ENCODE measurements at places on chromosomes 12 and 14. TPM values are rescaled to one million over a fixed set of nuclear protein-coding genes. Genes with fewer than 3 reads are reported as not detected.

DNA sequence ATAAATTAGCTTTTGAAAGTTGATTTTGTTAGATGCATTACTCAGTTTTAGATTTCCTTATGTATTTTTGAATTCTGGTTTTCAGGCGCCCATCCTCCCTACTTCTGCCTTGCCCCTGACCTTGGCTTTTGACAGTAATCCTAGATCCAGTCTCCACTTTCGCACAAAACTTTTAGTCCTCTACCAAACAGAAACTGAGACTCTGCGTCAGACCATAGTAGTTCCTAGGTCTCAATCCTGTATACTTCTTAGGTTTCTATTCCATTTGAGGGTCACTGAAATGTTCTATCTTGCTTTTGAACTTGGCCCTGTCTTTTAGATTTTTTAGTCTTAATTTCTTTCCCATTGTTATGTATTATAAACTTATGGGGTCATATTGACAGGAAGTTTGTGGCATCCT lies 307.9 kb upstream of the GARIN6 start:
- DNase-seq = no peak

DNA sequence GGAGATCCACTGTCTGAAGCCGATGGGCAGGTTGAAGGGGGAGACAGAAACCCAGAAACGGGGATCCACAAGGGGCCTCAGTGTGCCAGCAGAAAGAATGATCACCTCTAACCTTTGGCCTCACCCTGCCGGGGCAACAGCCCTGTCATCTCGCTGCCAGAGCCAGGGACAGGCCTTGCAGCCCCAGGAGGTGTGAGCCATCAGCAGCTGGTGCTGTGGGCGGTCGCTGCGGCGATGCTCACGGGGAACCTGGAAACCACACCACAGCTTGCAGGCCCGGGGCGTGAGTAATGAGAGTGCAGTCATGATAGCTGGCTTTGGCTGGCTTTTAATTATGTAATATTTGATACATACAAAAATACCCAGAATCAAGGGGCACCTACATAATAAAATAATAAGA lies 4.7 kb upstream of the TTC7B start:
- peak; percentile 84 for DNase-seq

- DNase-seq = no peak
Observed at GRCh38 chr14:20493634-20494033, 11.7 kb upstream of the RNASE10 start.

DNA sequence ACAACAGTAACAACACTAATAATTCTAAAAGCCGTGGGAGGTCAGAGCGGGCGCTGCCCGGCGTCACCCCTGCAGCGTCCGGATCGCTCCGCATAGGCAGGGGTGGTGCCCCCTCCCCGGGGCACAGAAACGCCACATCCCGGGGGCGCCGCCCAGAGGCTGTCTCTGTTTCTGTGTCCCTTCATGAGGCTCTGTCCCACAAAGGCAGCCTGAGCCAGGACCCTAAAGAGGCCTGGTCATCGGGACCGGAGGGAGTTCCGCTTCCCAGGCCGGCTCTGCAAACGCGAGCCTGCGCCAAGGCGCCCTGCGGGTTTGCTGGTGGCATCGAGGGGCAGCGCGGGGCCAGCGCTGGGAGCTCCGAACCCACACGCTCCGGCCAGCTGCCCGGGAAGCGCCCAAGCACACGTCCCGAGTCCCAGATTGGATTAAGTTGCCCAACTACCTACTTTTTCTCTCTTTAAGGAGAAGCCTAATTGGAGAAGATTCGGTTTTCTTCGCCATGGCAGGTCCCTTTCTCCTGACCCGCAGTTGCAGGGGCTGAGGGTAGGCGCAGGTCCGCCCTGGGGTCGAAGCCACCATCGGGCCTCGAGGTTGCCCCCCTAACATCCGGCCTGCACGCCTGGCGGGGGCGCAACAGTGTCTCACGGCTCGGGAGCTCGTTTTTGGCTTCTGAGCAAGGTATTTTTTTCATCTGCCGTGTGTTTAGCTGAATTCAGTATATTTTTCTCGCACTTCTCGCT lies 421.7 kb downstream of the VRK1 start:
- peak; percentile 82 for DNase-seq

GRCh38 chr12:62581288-62582064 lies 114.8 kb downstream of the MON2 start:
- DNase-seq = no peak

DNA sequence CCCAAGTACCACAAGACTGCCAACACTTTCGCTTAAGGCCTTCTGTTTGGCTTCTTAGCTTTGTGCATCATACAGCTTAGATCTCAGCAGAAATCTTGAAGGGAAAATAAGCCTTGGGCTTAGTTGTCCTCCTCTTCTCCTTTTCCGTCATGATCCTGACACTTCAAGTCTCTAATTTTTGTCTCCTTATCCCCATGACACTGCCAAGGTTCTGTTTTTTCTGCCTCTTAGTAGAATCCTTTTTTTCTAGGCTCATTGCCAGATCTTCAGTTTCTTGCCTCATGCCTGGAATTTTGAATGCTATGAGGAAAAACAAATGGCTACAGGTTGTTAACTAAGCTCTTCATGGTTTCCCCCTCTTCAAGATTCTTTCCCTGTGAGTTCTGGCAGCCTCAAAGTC lies 450.4 kb downstream of the LRFN5 start:
- DNase-seq = no peak

DNA sequence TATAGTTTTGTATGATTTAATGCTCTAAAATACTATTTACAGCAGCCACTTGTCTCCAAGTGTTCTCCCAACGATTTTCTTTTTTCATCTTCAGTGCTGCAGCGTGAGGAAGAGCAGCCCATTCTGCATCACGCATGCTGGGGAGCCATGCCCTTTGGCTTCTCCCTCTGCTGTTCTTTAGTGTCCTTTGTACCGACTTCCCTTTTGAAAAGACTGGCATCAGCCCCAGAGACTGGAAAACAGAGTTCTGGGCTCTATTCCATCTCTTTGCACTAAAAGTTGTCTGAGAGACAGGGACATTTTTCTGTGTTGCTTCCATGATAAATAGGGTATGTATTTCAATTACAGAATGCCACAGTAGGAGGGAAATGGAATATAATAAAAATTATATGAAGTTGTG lies 105.1 kb downstream of the RERG start:
- no peak for DNase-seq

GRCh38 chr12:76444408-76444984 lies 96.3 kb upstream of the BBS10 start:
- no peak for DNase-seq

- no peak for DNase-seq
Observed at GRCh38 chr12:55974308-55974730, 441 bp downstream of the RAB5B start.

- DNase-seq = no peak
Observed at GRCh38 chr12:106790020-106790419, 15.5 kb downstream of the RIC8B start.

DNA sequence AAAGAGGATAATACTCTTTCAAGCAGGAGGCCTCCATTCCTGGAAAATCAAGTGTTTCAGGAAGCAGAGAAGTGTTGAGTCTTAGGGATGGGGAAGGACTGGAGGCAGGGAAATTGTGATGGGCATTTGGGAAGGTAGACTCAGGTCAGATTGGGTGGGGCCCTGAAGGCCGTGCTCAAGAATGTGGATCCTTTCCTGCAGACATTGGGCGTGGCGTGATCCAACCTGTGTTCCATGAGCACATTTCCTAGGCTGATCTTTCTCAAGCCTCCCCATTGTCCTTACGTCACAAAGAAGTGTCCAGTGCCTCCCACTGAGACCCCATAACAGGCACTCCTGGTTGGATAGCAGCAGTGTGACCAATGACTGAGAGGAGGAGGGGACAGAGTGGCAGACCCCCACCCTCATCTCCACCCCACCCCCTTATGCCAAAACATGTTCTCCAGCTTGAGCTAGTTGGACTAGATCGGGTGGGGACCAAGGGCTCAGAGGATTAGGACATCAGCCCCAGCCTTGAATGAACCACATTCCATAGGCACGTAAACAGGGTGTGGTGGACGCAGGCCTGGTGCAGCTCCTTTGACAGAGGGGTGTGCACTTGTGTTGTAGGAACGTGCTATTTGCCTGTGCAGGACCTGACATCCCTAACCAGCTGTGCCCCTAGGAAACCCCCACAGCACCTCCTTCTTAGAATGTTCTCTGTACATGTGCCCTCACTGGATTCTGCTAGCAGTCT lies 76.8 kb downstream of the TTC9 start:
- no peak for DNase-seq

DNA sequence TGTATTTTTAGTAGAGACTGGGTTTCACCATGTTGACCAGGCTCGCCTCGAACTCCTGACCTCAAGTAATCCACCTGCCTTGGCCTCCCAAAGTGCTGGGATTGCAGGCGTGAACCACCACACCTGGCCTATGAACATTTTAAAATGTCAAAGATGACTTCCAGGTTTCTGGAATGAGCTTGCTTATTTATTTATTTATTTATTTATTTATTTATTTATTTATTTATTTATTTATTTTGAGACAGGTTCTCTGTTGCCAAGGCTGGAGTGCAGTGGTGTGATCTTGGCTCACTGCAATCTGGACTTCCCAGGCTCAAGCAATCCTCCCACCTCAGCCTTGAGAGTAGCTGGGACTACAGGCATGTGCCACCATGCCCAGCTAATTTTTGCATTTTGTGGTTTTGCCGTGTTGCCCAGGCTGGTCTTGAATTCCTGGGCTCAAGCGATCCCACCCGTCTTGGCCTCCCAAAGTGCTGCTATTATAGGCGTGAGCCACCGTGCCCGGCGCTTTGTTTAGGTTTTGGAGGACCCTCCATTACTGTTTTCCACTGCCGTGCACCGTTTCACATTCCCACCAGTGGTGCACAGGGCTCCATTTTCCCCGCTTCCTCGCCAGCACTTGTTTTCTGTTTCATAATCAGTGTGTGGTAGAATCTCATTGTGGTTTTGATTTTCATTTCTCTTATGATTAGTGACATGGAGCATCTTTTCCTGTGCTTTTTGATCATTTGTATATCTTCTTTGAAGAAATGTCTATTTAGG lies 6.4 kb upstream of the CFAP251 start:
- DNase-seq = no peak

GRCh38 chr12:92341065-92341668 lies 195.5 kb upstream of the BTG1 start:
- DNase-seq = no peak

- DNase-seq = peak; percentile 56
Observed at GRCh38 chr14:76872796-76873432, 46.7 kb downstream of the LRRC74A start.

GRCh38 chr12:89992668-89993451 lies 284.2 kb upstream of the ATP2B1 start:
- DNase-seq = no peak

DNA sequence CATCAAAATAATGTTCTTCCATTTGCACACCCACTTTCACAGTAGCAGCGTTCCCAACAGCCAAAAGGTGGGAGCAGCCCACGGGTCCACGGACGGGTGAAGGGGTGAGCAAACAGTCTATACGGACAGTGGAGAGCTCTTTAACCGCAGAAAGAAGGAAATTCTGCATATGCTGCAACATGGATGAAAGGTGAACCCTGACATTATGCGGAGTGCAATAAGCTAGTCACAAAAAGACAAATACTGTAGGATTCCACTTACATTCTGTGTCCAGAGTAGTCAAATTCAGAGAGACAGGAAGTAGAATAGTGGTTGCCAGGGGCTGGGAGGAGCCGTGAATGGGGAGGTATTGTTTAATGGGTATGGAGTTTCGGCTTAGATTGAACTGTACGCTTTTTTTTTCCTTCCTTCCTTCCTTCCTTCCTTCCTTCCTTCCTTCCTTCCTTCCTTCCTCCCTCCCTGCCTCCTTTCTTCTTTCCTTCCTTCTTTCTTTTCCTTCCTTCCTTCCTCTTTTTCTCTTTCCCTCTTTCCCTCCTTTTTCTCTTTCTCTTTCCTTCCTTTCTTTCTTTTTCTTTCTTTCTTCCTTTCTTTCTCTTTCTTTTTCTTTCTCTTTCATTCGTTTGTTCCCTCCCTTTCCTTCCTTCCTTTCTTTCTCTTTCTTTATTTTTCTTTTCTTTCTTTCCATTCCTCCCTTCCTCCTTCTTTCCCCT lies 15.8 kb upstream of the ANKRD9 start:
- DNase-seq = no peak

GRCh38 chr14:24032727-24033418 lies 18.9 kb upstream of the CARMIL3 start:
- DNase-seq = no peak

GRCh38 chr12:19712041-19712440 lies 272.7 kb downstream of the AEBP2 start:
- DNase-seq = no peak

GRCh38 chr14:78399316-78399889 lies 229.2 kb downstream of the NRXN3 start:
- no peak for DNase-seq

DNA sequence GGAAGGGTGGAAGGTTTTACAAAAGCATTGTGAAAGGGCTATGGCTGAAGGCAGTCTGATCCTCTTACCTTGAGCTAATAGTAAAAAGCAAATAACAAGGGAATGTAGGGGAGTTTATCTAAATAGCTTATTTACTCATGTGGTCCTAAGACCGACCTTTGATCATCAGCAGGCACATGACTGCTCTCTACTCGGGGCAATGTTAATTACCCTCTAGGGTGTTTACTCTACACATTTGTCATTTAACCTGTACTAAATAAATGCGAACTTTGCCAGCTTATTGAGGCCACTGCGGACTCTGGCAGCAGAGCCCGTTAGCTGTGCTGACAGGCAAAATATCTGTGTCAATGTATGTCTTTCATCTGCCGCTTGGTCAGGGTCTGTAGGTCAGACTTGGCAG lies 768.3 kb upstream of the ATXN7L3B start:
- no peak for DNase-seq

- no peak for DNase-seq
Observed at GRCh38 chr12:28248555-28249145, 58.4 kb downstream of the CCDC91 start.

DNA sequence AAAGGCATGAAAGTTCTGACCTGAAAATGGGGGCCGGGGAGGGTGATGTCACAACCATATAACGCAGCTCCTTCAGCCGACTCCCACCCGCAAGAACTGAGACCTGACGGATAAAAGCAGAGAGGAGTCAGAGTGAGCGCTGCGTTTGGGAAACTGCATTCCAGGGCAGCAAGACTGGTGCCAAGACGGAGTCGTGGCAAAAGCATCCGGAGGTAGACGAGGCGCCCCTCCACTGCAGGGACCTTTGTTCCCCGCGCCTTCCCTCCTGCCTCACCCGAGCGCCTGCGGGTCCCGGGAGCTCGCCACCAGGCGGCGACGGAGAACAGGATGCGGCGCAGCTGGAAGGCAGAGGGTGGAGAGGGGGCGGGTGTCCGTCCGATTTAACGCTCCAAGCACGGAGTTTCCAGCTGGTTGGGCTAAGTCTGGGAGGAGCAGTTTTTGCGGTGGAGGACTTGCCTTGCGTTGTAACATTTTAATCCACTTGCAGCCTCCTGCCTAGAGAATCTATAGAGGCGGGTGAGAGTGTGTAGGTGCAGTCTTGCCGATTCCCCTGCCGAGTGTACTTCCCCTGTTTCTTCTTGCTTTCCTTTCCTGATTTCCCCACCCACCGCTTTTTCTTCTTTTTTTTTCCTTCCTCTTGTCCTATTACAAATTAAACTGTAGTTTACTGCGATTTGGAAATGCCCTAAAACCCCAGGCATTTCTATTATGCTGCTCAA lies 1.2 kb upstream of the CPNE8 start:
- DNase-seq = peak; percentile 89

C12orf60 gene
- 0.46 TPM for total RNA-seq

CACNA2D4 gene
- total RNA-seq = 3.3 TPM

SCARB1 gene
- 23.0 TPM for total RNA-seq

ANP32D gene
- 2.1 TPM for total RNA-seq

CATSPERB gene
- 12.8 TPM for total RNA-seq

ENDOU gene
- total RNA-seq = 0.44 TPM

CACNA1C gene
- 7.9 TPM for total RNA-seq

MSI1 gene
- 0.43 TPM for total RNA-seq

OTOGL gene
- total RNA-seq = 0.22 TPM

KRT71 gene
- not detected for total RNA-seq

PXN gene
- 210 TPM for total RNA-seq

GARIN6 gene
- not detected for total RNA-seq

PRICKLE1 gene
- 7.3 TPM for total RNA-seq
